ENCODE measurements at places on chromosomes 5 and 9.

GRCh38 chr5:155827949-155828348 is 499.0 kb upstream of the SGCD start:
- DNase-seq: no peak

DNA sequence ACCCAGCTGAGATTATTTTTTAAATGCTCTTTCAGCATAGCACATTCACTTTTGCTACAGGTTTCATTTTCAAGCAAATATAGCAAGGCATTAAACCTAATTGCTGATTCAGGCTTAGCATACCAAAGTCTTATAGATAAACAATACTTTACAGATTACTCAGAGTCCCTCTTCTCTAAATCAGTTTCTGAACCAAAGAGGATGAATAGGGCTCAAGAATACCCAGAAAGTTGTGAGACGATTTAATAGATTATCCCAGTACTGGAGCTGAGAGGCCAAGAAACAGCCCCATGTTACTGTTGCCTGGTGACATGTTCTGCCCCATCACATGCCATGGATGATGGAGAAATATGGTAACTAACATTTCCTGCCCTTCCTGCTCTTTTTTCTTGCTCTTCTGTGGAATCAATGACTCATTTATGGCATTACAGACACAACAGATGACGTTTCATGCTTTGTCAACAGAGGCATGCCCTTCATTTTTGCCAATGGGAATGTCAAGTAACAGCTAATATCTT is 18.1 kb upstream of the SSBP2 start:
- no peak for DNase-seq

DNA sequence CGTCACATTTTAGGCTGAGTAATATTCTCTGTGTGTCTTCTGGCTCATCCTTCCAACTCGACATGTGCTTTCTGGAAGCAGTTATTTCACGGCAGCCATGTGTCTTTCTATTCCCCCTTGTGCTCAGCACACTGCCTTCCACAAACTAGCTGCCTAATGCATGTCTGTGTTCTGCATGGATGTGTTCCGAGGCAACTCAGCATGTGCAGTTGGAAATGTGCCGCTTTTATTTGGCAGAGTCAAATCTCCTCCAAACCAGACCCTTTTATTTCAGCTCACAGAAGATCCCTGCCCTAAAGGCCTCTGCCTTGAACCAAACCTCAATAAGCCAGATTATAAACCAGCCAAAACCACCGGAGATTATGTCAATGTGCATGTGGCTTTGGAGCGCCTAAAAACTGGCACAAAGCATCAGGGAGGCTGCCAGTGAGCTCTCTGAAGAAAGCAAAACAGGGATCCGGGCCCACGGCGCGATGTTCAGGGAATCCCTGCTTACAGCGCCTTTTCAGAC is 360.2 kb downstream of the DEPDC1B start:
- DNase-seq: no peak

- DNase-seq: no peak
These were observed 103.7 kb downstream of the SIL1 start for GRCh38 chr5:139094154-139095131.

GRCh38 chr5:58641533-58641932 is 58.7 kb downstream of the RAB3C start:
- no peak for DNase-seq

- no peak for DNase-seq
These were observed 60.9 kb downstream of the ARHGEF28 start for GRCh38 chr5:73686912-73687311.
